Left ventricle myocardium superior (tissue), 1 donor: ENCODE measurements at places on chromosomes 13 and 19. TPM values are rescaled to one million over a fixed set of nuclear protein-coding genes. Genes with fewer than 3 reads are reported as not detected.

DNA sequence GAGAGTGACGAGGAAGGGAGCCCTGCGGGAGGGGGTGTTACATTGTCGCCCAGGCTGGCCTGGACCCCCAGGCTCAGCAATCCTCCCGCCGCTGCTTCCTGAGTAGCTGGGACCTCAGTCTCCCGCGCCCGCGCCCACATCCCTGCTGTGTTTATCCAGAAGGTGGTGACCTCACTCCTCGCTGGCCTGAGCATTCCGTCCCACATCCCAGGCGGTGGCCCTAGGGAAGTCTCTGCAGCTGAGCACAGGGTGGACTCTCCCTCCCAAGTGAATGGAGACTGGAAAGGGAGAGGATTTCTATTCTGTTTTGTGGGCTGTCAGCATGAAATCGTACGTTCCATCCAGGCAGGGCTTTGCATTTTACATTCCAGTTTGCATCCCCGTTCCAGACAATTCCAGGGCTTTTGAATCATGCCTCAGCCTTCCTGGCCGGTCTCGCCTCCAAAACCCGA lies 401 bp upstream of the ZNF765 start:
- DNase-seq = peak; percentile 71

- peak; percentile 77 for DNase-seq
Measured at GRCh38 chr19:13060233-13060963, 42.3 kb downstream of the LYL1 start.

DNA sequence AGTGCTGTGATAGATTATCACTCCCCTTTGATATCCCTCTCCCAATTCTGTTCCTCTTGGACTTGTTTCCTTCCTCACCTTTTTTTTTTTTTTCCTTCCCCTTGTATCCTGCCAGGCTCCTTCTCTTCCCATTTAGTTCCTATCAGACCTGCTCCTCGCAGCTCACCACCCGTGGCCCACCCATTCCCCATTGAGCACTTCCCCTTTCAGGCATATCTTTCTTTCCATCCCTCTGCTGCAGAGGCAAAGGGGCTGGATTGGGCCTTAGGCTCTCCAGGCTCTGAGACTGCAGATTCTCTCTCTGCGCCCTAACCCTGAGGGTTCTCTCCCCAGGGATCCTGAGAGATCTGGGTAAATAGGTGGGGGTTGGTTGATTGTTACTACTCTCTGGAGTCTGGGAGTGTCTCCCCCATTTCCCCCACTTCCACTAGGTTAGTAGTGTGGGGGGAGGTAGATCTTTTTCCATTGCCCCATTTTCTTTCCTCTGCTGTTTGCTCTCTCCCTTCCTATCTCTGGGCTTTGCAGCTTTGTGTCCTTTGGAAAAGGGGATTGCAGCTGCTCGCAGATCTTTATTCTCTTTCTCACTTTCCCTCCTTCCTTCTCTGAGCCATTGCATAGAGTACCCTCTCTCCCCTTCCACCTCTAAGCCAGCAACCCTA lies 2.3 kb downstream of the ARHGAP35 start:
- DNase-seq = no peak

DNA sequence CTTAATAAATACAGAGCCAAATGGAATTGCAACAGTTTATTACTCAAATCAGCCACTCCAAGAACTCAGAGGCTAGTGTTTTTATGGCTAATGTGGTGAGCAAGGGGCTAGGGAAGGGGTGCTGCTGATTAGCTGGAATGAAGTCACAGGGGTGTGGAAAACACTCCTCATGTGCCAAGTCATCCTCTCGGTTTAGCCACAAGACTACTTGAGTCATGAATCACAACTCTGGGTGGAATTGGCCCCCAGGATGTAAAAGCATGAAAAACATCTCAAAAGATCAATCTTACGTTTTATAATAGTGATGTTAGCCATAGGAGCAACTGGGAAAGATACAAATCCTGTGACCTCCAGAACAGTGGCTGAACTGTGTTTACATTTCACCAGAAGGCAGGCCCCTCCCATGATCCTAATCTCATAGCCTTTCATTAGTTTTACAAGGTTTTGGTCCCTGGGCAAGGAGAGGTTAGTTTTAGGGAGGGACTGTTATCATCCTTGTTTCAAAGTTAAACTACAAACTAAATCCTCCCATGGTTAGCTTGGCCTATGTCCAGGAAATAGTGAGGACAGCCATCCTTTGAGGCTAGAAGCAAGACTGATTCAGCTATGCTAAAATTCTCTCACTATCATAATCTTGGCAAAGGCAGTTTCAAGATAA lies 2020.1 kb upstream of the PCDH20 start:
- DNase-seq = no peak

DNA sequence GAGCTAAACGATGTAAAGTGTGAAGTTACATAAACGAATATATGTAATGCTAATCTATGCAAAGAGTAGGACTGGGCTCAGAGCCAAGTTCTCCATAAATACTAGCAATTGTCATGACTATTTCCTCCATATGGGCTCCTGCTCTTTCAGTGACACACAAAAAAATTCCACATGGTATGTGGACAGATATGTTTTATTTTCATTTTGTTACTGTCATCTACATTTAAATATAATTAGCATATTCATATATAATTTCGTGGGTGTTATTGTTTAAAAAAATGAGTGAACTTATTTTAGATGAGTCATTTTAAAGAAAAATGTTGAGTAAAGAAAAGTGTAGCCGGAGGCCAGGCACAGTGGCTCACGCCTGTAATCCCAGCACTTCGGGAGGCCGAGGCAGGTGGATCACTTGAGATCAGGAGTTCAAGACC lies 5.0 kb upstream of the IGSF23 start:
- DNase-seq = no peak

- no peak for DNase-seq
Measured at GRCh38 chr19:11973019-11973810, 8.4 kb downstream of the ZNF763 start.

DNA sequence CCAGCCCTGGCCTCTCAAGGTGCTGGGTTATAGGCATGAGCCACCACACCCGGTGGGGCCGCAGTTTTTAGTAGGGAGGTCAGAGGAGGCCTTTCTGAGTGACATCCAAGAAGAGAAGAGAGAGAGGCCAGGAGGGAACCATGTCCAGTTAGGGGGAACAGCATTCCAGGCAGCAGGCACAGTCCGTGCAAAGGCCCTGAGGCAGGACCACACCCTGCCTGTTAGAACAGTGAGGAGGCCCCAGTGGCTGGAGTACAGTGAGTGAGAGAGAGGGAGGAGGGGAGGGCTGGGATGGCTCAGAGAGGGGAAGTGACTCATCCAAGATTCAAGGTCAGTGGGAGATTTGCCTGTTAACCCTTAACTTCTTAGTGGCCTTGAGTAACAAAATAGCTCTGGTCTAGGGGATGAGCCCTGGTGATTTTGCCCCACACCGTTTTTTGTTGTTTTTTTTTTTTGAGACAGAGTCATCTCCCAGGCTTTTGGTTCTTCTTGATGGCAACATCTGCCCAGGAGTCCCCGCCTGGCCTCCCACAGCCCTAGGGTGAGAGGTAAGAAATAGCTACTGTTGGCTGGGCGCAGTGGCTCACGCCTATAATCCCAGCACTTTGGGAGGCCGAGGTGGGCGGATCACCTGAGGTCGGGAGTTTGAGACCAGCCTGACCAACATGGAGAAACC lies 2.7 kb upstream of the PLIN3 start:
- DNase-seq = peak; percentile 38

Gene LILRB4
- total RNA-seq = 3.3 TPM

Gene HSPB6
- 676 TPM for total RNA-seq
